GM12891 (cell line): ENCODE measurements at places on chromosomes 11 and 22.
A peak's percentile ranks its signal among the peaks of the same experiment; 100 is the strongest.

- no peak for DNase-seq
These were observed 45.0 kb downstream of the OR4C6 start for GRCh38 chr11:55707029-55707428.

- no peak for DNase-seq
These were observed 4.2 kb upstream of the ME3 start for GRCh38 chr11:86676533-86677154.

- no peak for DNase-seq
These were observed 5.1 kb upstream of the CALCA start for GRCh38 chr11:14977101-14977880.

DNA sequence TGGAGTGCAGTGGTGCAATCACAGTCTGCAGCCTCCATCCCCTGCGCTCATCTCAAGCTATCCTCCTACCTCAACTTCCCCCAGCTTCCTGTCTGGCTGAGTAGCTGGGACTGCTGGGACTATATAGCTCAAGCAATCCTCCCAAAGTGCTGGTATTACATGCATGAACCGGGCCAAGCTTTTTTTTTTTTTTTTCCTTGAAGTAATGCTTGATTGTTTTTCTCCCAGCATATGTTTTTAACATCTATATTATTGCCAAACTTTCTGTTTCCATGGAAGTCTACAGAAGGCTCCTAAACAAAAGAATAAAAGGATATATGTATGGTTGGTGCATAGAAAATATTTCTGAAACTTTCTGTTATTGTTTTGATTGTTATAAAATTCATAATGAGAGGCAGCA lies 853.6 kb downstream of the KCNA4 start:
- DNase-seq: no peak

DNA sequence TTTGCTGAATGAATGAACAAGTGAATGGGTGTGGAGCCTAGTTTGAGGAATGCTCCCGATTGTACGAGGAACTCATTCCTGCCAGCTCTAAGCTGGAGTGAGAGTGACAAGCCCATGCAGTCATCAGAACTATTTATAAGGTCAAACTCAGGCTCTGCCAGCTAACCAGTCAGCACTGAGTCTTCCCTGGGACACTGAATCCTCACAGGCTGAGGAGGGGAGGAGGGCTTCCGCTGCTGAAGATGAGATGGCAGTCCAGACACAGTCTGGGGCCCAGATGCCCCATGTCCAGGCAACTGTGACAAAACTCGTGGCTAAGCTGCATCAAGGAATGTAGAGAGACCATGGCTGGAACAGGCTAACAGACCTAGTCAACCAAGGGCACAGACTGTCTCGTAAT lies 4.0 kb downstream of the LRP4 start:
- no peak for DNase-seq

- no peak for DNase-seq
These were observed 74.6 kb downstream of the CELSR1 start for GRCh38 chr22:46462726-46463371.

DNA sequence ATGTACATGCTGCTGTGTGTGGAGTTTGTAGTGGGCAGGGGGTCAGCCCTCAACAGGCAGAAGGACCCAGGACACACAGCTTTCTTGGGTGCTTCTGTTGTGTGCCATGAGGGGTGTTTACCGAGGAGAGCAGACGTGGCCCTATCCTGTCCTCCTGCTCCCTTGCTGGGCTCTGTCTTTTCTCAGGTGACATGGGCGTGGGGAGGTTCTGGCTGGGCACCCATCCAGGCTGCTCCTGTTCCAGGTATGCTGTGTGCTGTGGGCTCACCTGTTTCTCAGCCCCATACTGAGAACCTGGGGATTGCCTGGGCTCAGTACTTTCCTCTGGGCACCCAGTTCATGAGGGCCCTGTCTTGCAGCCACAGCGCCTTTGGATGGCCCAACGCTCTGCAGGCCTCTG lies 23.3 kb downstream of the MICALL1 start:
- no peak for DNase-seq

DNA sequence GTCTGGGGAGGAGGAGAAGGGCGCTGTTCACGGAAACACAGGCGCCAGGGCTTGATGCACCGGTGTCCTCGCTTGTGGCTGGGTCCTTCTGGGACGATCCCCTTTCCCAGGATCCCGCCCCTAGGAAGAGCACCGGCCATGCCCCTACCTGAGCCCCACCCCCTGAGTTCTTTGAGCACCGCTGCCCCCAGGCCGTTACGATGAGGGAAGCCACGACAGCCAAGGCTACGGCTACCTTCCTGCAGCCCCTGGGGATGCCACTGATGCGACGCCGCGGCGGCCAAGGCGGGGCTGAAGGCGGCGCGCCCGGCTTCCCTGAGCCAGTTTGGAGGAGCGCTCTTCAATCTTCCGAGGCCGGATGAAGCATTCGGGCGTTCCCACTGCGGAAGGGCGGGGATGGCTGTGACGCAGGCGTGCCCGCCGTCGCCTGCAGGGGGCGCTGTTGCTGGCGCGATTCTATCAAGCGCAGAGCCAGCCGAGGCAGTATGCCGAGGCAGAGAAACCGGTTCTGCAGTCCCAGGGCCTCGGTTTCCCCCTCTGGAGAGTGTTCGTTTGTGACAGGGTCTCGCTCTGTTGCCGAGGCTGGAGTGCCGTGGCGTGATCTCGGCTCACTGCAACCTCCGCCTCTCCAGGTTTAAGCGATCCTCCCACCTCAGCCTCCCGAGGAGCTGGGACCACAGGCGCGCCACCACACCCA lies 9.7 kb upstream of the NEFH start:
- DNase-seq: peak; percentile 64
